Progenitor cell of endocrine pancreas (in vitro differentiated cells): ENCODE measurements at places on chromosomes 5 and 9. TPM values are rescaled to one million over a fixed set of nuclear protein-coding genes. Genes with fewer than 3 reads are reported as not detected.

DNA sequence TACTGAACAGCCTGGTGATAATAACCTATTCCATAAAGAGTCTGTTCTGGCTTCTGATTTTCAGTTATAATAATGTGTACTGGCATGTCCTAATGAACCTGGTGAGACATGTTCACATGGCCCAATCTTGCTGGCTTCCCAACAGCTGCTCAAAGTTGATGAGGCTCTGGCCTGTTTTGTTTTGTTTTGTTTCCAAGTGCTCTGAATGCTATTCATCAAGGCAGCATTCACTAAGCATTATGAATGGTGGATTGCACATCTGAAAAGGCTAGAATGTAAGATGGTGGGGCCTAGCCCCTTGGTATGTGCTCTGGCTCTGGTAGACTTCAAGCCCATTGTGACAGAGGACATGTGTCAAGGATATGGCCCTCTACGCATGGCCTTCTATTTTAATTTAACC, 388.5 kb downstream of the PSAT1 start:
- H3K27ac ChIP-seq, result no peak overlapping the region
- H3K4me1 ChIP-seq, result no peaks in the 10 kb centered on the region
- no peak overlapping the region for H3K4me3 ChIP-seq
- DNase-seq, result no peak
- H3K27me3 ChIP-seq, result peaks cover 2% of the 10 kb centered on the region
- no peaks in the 10 kb centered on the region for H3K36me3 ChIP-seq

GRCh38 chr5:160605266-160605665, 183.6 kb downstream of the PTTG1 start:
- no peak overlapping the region for H3K4me3 ChIP-seq
- H3K27me3 ChIP-seq, result no peaks in the 10 kb centered on the region
- no peak overlapping the region for H3K27ac ChIP-seq
- H3K36me3 ChIP-seq, result no peaks in the 10 kb centered on the region
- H3K4me1 ChIP-seq, result no peaks in the 10 kb centered on the region

DNA sequence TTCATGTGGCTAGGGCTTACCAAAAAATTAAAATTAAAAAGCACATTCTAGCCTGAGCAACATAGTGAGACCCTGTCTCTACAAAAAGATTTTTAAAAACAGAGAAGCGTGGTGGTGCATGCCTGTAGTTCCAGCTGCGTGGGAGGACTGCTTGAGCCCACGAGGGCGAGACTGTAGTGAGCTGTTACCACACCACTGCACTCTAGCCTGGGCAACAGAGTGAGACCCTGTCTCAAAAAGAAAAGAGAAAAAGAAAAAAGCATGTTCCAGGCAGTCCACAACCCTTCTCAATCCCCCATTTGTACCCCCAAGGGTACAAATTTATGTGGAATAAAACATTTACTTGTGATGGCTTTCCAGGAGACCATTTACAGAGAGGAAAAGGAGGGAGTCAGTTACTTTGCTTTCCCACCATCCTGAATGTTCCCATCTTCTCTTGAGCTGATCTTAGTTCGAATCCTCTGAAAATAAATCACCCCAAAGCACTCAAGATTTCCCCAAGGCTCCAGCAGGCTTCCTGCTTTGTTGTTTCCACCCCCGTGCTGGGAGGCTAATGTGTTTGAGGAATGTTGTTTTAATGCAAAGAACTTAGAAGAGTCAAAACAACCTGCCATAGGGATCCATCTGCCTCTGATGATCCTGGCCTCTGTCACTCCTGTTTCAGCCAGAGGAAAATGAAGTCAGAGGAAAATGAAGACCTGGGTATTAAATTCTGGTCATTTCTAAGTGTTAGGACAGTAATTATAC, 384.7 kb downstream of the BNC2 start:
- H3K27ac ChIP-seq, result no peak overlapping the region
- peaks cover 5% of the 10 kb centered on the region for H3K4me1 ChIP-seq
- no peaks in the 10 kb centered on the region for H3K27me3 ChIP-seq
- H3K36me3 ChIP-seq, result no peaks in the 10 kb centered on the region

DNA sequence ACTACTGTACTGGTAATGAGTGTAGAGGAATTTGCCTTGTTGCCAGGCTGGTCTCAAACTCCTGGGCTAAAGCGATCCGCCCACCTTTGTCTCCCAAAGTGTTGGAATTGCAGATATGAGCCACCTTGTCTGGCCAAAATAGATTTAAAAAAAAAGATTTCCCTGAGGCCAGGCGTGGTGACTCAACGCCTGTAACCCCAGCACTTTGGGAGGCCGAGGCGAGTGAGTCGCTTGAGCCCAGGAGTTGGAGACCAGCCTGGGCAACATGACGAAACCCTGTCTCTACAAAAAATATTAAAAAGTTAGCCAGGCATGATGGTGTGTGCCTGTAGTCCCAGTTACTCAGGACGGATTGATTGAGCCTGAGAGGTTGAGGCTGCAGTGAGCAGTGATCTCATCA, 62.5 kb downstream of the IPO11 start:
- H3K4me3 ChIP-seq, result no peak overlapping the region
- no peaks in the 10 kb centered on the region for H3K4me1 ChIP-seq
- H3K27me3 ChIP-seq, result no peaks in the 10 kb centered on the region
- DNase-seq, result no peak
- H3K36me3 ChIP-seq, result peaks cover 15% of the 10 kb centered on the region

- H3K27me3 ChIP-seq, result no peaks in the 10 kb centered on the region
- no peak overlapping the region for H3K4me3 ChIP-seq
- DNase-seq, result no peak
- no peaks in the 10 kb centered on the region for H3K4me1 ChIP-seq
These were observed 69.9 kb upstream of the LMNB1 start for GRCh38 chr5:126707080-126707479.

DNA sequence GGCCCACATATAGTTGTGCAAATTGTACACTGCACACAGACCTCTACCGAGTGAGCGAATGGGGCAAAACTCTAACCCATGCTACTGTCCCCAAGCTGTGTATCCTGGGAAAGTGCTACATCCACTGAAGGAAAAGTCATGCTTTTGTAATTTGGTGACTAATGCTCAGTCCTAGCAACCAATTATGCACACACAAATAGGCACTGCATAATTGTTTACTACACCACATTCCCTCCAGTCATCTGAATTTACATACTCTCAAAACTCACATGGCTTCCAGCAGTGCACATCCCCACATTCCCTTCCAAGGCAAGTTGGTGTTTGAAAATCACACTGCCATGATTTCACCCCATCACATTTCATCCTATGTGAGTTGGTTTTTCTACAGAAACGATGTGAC, 125.9 kb upstream of the OSMR start:
- no peak for DNase-seq
- H3K4me1 ChIP-seq, result peaks cover 4% of the 10 kb centered on the region
- no peak overlapping the region for H3K27ac ChIP-seq
- no peaks in the 10 kb centered on the region for H3K36me3 ChIP-seq
- H3K27me3 ChIP-seq, result peaks cover 6% of the 10 kb centered on the region

GRCh38 chr9:76642701-76643209, 121.5 kb upstream of the PCA3 start:
- peaks cover 13% of the 10 kb centered on the region for H3K4me1 ChIP-seq
- H3K27ac ChIP-seq, result no peak overlapping the region
- DNase-seq, result no peak
- H3K36me3 ChIP-seq, result no peaks in the 10 kb centered on the region
- no peaks in the 10 kb centered on the region for H3K27me3 ChIP-seq

ADCY2 gene
- total RNA-seq, result 4.5 and 8.7 TPM in 2 replicates

ARL10 gene
- total RNA-seq, result 24.5 and 29.5 TPM in 2 replicates

NMUR2 gene
- total RNA-seq, result not detected in 2 replicates

KCNV2 gene
- not detected in 2 replicates for total RNA-seq

GRXCR2 gene
- not detected in 2 replicates for total RNA-seq
